CD4-positive, alpha-beta T cell (primary cell): ENCODE measurements at places on chromosomes 2 and 18. TPM values are rescaled to one million over a fixed set of nuclear protein-coding genes. Genes with fewer than 3 reads are reported as not detected.

- DNase-seq = no peak
Observed at GRCh38 chr18:23012249-23012648, 79.1 kb downstream of the RBBP8 start.

NYAP2 gene
- not detected for total RNA-seq

DNA sequence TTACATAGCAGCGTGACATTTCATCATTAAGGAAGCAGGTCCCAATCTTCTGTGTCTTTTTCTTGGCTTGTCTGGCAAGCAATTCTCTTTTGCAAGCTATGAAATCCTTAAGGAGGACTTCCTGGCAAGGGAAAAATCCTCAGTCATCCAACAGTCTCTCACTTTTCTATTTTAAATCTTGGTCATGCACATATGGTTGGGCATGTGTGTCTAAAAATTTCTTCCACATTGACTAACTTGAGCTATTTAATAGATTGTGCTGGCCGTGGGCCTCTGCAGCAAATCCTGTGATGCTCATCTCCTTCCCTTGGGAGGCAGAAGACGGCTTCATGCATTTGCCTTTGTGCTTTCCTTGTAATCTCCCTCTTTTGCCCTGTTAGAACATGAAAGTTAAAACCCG lies 634.3 kb upstream of the FANCL start:
- no peak for DNase-seq

HAT1 gene
- total RNA-seq = 22.6 TPM

DNA sequence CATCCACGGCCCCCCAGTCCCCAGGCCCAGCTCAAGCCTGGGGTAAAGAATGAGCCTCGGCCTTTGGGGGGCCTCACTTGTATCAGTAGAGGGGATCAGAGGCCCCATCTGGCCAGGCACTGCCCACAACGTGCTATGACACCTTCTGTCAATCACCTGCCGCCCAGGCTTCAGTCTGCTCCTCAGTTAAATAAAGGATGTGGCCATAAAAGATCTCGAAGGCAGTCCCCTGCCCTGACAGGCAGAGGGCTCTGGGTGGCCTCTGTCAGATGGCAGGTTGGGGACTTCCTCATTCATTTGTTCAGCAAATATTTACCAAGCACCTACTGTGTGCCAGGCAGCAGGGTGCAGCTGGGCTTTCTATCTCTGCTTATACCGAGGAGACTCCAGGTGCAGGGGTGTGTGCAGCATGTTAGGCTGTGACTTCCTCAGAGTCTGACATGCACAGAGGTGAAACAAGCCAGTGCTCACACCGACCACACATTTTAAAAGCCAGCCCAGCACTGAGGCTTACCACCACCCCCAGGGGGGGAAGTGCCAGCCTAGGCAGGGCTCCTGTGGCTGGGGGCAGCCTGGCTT lies 166.4 kb downstream of the GALNT1 start:
- DNase-seq = no peak

CNTNAP5 gene
- not detected for total RNA-seq

DNA sequence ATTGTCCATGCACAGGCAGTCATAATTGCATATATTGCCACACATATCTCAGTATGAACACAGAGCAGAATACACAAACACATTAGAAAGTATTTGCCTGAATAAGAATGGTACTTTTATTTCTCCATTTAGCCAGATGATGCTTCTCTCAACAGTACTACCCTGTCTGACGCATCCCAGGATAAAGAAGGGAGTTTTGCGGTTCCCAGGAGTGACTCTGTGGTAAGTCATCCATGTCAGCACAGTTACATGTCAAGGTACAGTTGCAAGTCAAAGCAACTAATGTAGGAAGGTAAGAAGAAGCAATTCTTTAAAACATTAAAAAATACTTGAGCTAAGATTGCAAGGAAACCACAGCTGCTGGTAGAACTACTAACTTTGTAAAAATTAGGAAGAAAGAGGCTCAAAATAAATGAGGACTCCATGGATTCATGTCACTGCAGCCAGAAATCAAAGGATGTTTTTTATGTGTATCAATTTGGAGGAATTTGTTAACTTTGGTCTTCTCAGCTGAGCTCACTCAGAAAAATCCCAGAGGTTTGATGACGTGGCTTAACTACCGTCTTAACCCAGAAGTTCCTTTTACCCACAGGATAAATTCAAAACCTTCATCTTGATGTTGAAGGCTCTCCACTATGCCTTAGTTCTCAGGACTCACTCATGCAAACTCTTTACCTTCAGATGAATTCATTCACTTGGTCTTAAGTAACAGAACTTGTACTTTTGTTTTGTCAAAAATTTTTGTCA lies 130.3 kb downstream of the ARHGAP28 start:
- DNase-seq = no peak

NFATC1 gene
- 107 TPM for total RNA-seq

REG1B gene
- not detected for total RNA-seq

AGFG1 gene
- 49.9 TPM for total RNA-seq

SPC25 gene
- total RNA-seq = not detected

DNA sequence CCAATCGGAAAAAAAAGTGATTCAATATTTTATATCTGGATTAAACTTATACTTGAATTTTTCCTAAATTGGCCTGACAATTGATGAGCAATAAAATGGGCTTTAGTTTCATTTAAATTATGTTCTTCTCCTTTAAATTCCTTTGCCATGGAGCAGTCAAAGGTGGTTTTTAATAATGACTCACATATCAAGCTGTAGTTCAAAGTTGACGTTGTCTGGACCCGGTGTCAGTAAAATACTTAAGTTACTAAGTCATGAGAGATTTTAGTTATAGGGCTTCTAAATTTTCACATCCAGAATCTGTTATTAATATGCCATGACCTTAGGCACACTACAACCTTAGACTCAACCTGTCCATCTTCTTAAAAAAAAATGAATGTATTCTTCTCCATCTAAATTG lies 62.5 kb downstream of the CDH2 start:
- no peak for DNase-seq

NETO1 gene
- total RNA-seq = not detected
